T follicular helper cell (primary cell): ENCODE measurements at places on chromosomes 6 and 20.

GRCh38 chr6:39004801-39005200 lies 43.8 kb upstream of the GLP1R start:
- DNase-seq, result no peak

- DNase-seq, result no peak
Observed at GRCh38 chr6:110556317-110557110, 80.1 kb upstream of the SLC22A16 start.

GRCh38 chr6:34546551-34547321 lies 9.4 kb downstream of the SPDEF start:
- no peak for DNase-seq

DNA sequence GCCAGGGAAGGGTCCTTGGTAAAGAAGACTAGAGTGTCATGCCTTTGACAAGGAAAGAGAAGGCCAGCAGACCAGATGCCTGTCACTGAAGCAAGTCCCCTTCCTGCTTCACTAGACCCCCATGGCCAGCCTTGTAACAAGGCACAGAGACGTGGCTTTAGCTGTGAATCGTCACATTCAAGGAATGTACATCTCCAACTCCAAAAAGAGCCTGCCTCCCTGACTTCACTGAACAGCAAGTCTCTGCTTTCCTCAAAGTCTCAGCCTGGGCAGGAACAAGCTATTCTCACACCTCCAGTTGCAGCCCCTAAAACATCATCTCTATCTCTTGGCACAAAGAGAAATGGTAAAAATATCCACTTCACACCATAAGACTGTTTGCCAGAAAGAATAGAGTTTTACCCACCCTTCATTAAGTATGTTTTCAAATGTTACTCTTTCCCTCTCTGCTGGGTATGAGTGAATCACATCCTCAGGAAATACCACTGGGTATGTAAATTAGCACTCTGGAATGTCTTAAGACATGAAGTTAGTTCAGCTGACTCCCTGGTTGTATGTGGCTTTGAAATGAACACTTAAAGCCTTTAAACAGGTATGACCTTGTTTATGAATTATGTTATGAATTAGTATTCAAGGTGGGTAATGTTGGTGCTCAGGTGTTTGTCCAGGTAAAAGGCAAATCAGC lies 46.4 kb upstream of the NT5E start:
- DNase-seq, result no peak

DNA sequence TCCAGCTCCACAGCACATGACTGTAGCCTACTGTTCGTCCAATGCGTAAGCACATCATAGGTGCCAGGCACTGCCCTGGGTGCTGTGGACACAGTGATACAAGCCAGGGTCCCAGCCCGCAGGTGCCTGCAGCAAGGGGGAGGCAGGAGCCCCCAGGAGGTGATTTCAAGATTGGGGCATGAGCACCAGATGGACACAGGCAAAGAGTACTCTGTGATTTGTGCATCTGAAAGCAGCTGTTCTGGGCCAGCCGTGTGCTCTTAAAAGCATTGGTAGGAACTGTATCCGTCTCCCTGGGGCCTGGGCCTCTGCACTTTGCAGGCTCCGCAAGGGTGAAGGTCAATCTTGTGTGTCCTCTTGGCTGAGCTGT lies 149.8 kb downstream of the SYCP2 start:
- DNase-seq, result no peak
